HTR-8/SVneo (cell line): ENCODE measurements at places on chromosomes 16 and 17.

- no peak for DNase-seq
Observed at GRCh38 chr16:54928411-54929089, 2.1 kb upstream of the IRX5 start.

GRCh38 chr17:74097450-74098135, 105.9 kb upstream of the RPL38 start:
- no peak for DNase-seq

DNA sequence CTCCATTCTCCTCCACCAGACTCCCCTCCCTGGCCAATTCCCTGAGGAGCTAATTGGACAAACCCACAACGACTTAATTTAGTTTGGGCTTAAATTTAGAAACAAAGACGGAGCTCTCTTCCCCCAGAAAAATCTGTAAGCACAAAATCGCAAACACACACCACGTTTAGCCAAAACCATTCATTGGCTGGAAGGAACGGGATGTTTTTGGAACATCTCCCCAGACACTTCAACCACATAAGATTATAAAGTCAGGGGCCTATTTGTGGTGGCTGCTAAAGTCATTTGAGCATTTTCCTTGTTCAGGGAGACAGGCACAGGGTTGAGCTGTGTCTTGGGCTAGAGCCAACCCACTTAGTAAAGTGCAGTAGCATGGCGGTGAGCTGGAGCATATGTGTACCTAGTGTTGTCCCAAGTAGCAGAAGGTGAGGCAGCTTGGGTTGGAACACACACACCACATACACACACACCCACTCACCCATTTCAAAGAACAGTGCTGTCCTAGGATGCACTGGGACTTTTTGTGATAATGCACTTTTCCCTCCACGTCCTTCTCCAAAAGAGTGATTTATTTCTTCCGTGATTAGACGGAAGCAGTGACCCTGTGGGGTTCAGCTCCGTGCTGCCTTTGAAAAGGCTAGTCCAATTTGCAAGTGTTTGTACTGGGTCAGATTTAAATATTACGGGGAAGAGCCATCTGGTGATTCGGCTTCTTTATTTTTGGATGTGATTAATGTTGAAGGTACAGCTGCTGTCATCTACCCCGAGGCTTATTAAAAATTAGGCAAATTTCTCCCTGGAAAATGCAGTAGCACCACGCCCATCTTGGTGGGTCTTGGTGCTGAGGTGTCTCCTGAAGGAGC, 32.2 kb downstream of the ELAC2 start:
- DNase-seq: no peak

- no peak for DNase-seq
Observed at GRCh38 chr17:43560461-43561427, 14.6 kb upstream of the ETV4 start.

DNA sequence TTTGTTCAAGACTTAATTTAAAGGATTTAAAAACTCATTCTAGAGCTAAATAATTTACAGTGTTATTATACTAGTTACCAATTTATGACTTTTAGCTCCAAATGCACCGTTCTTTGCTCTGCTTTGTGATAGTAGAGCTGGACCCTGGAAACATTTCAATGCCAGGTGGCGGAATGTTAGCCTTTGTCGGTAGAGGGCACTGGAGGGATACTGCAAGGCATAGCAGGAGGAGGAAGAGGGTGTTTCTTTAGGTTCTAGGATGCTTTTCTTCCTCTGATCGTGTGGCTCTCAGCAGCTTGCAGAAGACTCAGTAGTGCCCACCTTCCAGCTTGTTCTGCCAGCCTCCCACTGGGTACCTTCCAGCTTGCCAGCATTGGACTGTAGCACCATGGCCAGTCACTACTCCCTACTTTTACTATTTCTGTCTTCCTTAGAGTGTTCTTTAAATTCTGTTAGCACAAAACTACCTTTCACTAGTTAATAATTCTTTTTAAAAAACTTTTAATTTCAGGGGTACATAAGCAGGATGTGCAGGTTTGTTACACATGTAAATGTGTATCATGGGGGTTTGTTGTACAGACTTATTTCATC, 325.3 kb downstream of the UTP18 start:
- no peak for DNase-seq

DNA sequence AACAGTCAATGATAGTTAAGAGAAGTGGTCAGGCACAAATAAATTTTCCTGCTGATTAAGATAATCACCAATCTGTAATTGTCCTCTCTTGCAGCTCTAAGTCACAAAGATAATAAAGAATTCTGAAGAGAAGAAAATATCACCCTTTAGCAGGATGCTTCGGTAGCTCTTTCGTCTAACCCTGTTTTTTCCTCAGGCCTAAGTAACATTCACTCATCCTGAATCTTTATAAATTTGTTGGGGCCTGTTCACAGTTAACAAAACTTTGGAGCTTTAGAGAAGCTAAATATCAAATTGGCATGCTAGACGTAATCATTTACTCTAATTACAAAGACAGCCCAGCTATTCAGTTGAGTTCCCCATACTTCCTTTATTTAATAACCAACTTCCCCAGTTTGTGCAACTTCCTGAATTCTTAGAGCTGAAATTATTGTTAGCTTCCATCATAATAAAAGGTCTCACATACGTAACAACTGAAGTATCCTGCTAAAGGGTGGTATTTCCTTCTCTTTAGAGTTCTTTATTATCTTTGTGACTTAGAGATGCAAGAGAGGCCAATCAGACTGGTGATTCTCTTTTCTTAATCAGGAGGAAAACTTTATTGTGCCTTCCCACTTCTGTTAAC, 118.6 kb downstream of the TANGO6 start:
- DNase-seq: no peak

GRCh38 chr16:11367483-11367906, 22.2 kb downstream of the RMI2 start:
- DNase-seq: no peak

DNA sequence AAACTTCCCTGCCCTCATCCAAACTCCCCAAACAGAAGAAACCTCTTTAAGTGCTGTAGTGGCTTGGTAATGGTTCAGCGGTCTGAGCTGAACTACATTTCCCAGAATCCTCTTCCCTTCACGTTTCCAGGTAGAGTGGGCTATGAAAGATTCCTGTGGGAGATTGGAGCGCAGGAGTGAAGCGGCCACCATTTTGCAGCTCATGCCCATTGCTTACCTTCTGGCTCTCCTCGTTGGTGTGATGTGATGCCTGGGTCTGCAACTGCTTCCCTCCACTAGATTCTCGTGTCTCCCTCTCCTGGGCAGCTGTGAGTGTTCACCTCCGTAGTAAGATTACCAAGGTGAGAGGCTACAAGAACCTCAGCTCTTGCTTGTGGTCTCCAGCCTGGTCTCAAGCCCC, 82.1 kb downstream of the GPR139 start:
- no peak for DNase-seq

- DNase-seq: no peak
Observed at GRCh38 chr16:78035012-78035411, 12.7 kb downstream of the CLEC3A start.

GRCh38 chr16:18983565-18984434, at the start of gene TMC7:
Gene TMC7, plus strand, starts transcription at chr16:18983934. Its CDS starts 130 bp downstream, at chr16:18984064.
- DNase-seq: peak; percentile 87

GRCh38 chr17:66964930-66965800, 658 bp downstream of the CACNG4 start:
- DNase-seq: peak; percentile 63

GRCh38 chr16:11303405-11304138, 22.4 kb upstream of the PRM1 start:
- no peak for DNase-seq

DNA sequence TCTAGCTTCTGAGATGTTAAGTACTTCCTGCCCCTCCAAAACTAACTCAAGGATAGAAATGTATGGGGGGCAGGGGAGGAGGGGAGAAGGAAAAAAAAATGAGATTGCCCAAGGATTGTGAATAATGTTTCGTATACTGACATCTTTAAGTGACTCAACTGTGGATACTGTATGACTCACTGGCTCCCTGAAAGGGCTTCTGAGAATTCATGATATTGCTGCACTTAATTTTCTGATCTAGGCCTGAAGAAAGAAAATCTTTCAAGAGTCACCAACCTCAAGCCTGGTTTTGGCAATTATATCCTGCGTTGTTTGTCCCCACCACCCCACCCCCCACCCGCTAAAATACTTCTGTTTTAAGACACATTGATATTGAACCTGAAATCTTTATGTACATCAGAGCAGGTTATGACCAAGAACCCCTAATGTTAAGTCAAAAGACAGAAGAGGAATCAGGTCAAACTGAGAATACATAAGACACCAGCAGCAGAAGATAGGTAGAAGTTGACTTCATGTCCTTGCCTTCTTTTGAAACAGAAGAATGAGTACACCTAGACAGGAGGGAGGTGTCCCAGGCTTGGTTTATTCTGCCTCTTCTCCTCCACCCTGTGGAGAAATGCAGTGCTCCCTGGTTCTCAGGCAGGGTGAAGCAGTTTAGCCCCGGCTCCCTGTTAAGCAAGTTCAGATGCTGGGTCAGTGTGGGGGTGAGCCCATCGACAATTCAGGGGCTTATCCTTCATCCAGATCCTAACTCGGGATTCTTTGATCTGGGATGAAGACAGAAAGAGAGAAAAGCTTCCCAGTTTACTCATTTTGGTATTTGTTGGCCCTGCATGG, 3.3 kb upstream of the FBXL20 start:
- peak; percentile 83 for DNase-seq

GRCh38 chr16:89848974-89849373, 20.7 kb downstream of the SPIRE2 start:
- no peak for DNase-seq

DNA sequence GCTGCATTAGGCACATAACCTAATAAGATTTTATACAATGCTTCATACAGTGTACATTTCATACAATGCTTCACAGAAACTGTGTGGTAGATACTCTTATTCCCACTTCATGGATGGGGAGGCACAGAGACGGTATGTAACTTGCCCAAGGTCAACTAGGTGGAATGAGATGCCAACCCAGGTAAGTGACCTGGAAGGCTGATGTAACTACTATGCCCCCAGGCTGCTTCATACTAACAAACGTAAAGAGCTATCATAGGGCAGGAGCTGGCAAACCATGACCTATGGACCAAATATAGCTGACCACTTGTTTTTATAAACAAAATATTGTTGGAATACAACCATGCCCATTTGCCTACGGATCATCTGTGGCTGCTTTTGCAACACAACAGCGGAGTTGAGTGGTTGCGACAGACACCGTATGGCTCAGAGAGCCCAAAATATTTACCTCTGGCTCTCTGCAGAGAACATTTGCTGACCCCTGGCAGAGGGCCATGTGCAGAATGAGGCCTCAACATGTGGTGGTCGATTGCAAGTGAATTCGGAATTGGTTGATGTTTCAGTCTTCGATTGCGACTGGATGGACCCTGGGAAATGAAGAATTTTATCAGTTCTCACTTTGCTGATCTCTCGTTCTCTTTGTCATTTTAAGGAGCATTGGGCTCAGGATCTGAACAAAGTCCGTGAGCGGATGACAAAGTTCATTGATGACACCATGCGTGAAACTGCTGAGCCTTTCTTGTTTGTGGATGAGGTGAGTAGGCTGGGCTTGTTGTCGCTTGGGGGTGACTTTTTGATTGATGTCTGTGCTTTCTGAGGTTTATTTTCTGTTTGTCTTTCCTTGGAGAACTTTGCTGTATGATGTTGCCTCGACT, 109.7 kb downstream of the PLCG2 start:
- DNase-seq: no peak

GRCh38 chr17:12390631-12391030, 275.1 kb upstream of the MYOCD start:
- DNase-seq: no peak

GRCh38 chr17:48541577-48542113, 3.3 kb downstream of the HOXB2 start:
- DNase-seq: peak; percentile 69

- no peak for DNase-seq
Observed at GRCh38 chr16:50659806-50660205, 21.3 kb downstream of the SNX20 start.

DNA sequence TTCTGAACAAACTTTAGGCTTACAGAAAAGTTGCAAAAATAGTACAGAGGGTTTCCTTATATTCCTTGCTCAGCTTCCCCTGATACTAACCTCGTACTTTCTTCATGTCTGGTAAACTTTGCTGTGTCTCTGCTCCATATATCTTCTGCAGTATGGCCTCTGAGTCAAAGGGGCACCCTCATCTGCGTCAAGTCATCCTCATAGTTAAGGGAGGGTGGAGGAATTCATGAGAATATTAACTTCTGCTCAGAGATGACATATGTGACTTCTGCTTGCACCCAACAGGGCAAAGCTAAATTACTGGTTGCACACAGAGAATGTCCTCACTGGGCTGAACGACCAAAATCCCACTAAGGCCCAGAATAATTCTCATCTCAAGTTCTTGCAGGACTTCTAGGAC, 4.3 kb upstream of the CCL7 start:
- no peak for DNase-seq

GRCh38 chr16:54620197-54620596, 310.5 kb upstream of the IRX5 start:
- no peak for DNase-seq

- DNase-seq: no peak
Observed at GRCh38 chr17:64498308-64499203, 1.7 kb upstream of the POLG2 start.

DNA sequence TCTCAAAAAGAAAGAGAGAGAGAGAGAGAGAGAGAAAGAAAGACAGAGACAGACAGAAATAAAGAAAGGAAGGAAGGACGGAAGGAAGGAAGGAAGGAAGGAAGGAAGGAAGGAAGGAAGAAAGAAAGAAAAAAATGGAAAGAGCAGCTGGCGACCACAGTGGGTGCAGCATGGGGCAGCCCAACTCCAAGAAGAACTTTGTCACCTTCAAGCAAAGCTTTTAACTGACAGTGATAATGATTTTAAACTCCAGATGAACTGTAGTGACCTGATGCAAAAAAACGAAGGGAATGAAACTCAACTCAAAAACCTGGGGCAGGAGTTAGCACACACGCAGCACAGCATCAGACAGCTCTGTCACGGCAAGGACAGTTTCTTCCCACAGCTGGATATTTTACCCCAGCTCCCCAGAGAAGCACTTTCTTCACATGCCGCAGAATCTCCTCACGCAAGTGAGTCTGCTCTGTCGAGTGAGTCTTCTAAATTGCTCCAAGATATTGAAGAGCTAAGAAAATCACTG, 5.0 kb upstream of the ARHGAP17 start:
- DNase-seq: no peak

GRCh38 chr16:20956319-20956718, 55.7 kb downstream of the LYRM1 start:
- no peak for DNase-seq

GRCh38 chr17:17508646-17509591, 12.7 kb upstream of the RASD1 start:
- no peak for DNase-seq

GRCh38 chr17:1109606-1110540, 69.9 kb downstream of the ABR start:
- DNase-seq: peak; percentile 34

- DNase-seq: no peak
Observed at GRCh38 chr16:14505846-14506245, 124.2 kb downstream of the PARN start.
